Right ventricle myocardium superior (tissue), 1 donor: ENCODE measurements at places on chromosomes 1 and 21. TPM values are rescaled to one million over a fixed set of nuclear protein-coding genes. Genes with fewer than 3 reads are reported as not detected.

The GPR161 gene
- total RNA-seq: 3.1 TPM

The RHBG gene
- total RNA-seq: not detected

The NOTCH2NLA gene
- total RNA-seq: 7.2 TPM

The PDE4B gene
- 10.6 TPM for total RNA-seq

The PAQR6 gene
- total RNA-seq: 0.51 TPM

The PCBP3 gene
- total RNA-seq: 2.0 TPM

The PLA2G2F gene
- total RNA-seq: not detected

The CA14 gene
- 14.0 TPM for total RNA-seq

The ADGRL4 gene
- total RNA-seq: 18.3 TPM

- no peak for DNase-seq
Measured at GRCh38 chr1:113901191-113901590, 3.4 kb downstream of the AP4B1 start.

DNA sequence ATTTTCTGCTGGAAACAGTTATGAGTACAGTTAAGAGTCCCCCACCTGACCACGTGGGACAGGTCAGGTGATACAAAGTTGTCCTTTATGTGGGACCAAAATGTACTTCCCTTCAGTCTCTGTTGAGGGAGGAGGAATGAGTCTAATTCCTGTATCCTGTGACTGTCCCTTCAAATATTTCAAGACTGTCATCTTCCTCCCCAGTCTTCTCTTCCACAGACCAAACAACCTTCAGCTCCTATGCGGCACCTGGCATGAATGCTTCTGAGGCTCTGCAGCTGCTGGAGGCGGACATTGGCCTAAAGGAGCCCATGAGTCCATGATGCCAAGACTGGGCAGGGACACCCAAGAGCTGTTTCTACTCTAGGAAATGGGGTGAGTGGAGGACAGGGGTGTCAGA lies 72.1 kb upstream of the SIM2 start:
- DNase-seq: no peak

- no peak for DNase-seq
Measured at GRCh38 chr1:52237430-52237829, 95.5 kb downstream of the ZFYVE9 start.

GRCh38 chr1:40407453-40407852 lies 33.9 kb downstream of the SMAP2 start:
- DNase-seq: no peak

DNA sequence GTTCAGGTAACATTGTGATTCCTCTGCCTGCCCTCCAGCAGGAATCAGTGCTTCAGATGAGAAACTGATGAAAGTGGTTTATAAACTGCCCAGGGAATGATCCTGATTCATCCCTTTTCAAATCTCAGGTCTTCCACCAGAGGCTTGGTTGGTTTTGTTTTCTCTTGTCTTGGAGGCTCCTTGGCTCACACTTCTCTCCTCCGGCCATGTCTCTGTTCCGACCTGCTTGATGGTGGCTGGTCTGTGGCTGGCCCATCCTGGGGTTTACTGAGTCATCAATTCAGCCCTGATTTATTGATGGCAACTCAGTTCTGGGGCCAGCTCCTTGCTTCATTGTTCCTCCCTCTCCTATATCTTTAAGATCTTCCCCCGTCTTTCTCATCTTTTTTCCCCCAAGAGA lies 56.6 kb upstream of the SLC2A1 start:
- no peak for DNase-seq

DNA sequence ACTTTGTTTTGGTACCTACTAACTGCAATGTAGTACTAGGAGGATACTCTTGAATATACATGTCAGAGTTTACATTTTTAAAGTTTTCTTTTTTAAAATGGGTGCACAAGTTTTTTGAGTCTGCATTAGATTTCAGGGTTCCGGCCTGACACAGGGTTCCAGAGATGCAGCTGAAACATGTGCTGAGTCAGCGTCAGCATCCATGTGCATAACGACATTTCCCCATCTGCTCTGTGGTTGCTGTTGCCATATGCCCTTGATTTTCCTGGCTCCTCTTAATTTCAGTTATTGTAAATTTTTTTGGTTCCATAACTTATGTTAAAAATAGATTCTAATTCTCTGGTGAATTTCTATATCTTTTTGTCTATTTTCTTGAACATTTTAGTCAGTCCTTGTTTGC lies 12.3 kb upstream of the METTL13 start:
- no peak for DNase-seq

GRCh38 chr1:65001231-65001792 lies 35.0 kb upstream of the JAK1 start:
- peak; percentile 92 for DNase-seq

DNA sequence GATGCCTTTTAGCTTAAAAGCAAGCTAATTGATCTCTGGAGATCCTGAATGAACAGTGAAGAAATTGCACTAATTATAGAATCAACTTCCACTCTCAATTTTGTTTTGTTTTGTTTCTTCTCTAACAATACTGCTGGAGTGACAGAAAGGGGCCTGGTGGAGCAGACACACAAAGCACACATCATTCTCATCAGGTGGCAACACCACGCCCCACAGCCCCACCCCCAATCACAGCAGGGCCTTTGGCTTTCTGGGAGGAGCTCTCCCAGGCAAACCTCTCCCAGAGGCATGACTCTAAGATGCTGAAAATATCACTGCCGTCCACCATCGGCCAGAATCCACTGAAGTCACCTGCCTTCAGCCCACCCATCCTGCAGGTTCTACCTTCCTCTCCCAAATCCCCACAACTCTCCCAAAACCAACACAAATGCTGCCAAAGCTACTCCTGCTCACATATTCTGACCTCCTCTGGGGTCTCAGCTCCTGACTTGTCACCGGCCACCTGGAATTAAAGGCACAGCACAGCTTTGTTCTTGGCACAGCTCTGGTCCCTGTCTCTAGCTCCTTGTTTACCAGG lies 120.7 kb downstream of the GRIK3 start:
- no peak for DNase-seq

DNA sequence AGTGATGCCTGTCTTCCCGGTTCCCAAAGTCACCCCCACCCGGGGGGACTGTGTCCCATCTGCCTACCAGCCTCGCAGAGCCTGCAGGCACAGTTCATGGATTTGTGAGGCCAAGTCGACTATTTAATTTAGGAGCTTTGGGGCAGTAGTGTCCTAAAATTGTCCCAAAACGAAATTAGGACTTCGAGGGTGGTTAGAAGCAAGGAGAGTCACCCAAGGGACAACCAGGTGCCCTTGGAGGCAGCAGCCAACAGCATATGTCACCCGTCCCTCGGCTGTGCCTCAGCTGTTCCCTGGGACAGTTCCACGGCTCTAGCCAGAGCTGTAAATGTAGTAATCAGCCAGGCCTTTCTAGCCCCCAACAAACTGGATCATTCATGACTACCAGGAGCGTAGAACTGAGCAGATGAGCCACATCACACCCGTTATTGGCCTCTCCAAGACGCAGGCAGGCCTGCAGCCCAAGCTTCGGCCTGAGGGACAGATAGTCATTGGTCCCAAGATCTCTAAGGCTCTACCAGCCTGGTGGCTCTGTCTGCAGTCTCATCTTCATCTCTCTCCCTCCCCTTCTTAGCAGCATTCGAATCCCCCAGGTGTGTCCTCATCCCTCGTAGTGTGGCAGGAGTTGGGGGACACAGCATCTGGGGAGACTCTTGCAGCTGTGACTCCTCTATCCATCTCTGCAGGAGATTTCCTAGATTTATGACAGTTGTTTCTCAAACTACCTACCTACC lies 2.9 kb downstream of the PAX7 start:
- no peak for DNase-seq

DNA sequence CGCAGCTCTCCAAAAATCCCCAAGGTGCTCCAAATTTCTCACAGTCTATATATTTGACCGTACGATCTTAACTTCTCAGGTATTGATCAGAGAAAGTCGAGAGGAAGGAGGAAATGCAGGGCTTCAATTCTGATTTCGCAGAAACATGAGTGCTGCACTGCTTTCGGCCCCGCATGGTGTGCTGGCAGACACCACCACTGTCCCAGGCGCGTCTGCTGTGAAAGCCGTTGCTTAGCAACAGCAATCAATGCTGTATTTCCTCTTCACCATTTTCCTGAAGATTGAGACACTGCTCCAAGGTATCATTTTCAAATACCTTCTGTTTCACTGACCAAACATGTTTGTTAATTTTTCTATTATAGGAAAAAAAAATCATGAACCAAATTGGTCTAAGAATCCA lies 296.3 kb downstream of the SMYD3 start:
- no peak for DNase-seq

DNA sequence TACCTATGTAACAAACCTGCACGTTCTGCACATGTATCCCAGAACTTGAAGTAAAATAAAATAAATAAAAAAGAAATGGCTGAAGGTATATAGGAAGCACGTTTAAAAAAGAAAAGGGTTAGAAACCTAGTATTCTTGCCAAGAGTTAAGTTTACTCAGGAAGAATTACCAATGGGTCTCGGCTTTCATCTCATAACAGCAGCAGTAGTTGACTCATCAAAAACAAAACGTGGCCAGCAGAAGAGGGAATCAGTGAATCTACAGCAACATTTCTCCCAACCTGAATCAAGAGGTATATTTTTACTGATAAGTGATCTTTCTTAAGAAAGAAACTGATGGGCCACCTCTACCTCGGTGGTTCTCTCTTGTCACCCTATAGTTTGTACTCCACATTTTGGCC lies 340.3 kb downstream of the BRINP2 start:
- DNase-seq: no peak

GRCh38 chr1:171212607-171213351 lies 27.7 kb downstream of the FMO2 start:
- no peak for DNase-seq

DNA sequence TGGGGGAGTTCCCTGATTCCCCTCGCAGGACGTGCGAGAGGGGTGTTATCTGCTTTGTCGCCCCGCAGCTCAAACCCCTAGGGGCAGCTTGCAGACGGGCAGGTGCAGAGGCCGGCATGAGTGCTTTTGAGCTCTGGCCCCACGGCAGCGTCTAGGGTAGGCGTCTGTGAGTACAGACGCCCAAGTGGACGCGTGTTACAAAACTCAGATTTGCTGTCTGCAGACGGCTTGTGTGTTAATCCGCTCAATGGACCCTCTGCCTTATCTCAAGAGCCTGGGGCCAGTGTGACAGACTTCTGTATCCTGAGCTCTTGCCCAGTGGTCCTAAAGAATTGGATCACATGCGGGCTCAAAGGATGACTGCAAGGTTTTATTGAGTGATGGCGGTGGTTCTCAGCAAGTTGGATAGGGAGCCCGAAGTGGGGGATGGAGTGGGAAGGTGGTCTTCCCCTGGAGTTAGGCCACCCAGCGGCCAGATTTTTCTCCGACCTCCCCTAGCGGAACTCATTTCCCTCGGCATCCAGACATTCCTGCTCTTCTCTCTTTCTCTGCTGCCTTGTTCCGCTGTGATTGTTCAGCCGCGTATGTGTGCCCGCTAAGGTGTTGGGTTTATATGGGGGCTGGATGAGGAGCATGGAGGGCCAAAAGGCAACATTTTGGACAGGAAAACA lies 9.4 kb downstream of the CFHR4 start:
- DNase-seq: no peak

GRCh38 chr1:211515090-211516023 lies 23.4 kb upstream of the RD3 start:
- DNase-seq: peak; percentile 89

DNA sequence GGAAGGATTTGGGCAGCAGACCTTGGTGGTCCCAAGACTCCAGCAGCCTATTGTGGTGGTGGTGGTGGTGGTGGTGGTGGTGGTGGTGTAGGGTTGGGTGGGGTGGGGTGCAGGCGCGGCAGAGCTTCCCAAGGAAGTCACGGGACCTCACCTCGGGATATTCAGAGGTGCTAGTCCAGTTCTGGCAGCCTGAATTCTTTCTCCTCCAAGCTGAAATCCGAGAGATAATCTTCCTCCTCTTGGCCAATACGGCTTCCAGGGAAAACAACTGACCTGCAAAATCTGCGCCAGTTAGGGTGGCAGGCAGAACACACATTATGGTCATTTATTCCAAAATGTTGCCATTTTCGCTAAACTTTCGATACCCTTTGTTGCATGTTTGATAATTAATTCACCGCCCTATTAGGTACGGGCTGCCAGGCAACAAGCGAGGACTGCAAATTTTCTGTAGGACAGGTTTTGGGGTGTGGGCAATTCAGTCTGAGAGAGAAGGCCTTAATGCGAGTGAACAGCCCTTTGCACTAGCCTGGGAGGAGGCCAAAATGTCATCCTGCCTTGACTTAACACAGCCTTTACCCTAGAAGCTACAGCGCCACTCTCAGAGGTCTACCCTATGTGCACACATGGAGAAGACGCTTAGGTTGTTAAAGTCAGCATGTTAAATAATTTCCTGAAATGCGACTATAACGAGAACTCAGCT lies 33.2 kb upstream of the BSDC1 start:
- DNase-seq: no peak

- no peak for DNase-seq
Measured at GRCh38 chr1:244068567-244068966, 17.5 kb downstream of the ZBTB18 start.

DNA sequence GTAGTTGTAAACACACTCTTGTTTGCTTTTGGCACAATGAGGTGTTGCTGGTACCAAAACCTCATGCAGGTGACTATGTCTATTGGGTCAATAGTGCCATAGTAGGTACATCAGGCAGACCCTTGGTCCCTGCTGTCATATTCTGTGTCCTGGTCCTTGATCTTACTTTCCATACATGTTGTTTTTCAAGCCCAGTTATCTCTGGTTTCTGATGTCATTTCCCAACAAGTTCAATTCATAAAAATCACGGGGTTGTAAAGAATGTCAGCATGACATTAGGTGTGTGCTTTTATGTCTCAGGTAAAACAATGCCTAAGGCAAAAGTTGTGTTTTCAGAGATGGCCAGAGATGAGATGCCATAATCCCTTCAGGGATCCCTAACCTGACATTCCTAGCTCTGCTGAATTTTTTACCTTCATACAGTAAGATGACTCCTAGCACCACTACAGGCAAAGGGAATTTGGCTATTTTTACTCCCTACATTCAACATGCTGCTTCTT lies 390.3 kb upstream of the PKN2 start:
- no peak for DNase-seq

DNA sequence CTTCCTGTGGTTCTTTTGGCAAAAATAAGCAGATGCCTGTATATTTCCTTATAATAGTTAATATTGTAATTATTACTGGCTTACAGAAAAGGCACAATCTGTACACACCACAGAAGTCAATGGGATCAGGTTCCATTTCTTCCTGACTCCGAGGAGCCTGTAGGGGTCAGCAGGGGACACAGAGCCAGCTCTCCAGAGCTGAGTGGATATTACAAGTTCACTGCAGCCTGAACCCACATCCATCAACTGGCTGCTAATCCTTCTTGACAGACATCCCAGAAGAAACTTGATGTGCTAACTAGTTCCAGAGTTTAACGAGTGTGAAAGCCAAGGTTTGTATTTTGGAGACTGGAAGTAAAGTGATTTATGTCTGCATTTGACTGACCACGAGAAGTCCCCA lies 203.8 kb downstream of the LMX1A start:
- DNase-seq: no peak

- no peak for DNase-seq
Measured at GRCh38 chr1:89910780-89911179, 84.1 kb upstream of the ZNF326 start.
